ENCODE measurements at places on chromosomes 2 and 18.

- DNase-seq: no peak
These were observed 4.8 kb upstream of the CELF4 start for GRCh38 chr18:37570336-37570930.

GRCh38 chr2:242057379-242058040 is 188.0 kb downstream of the RTP5 start:
- DNase-seq: no peak

GRCh38 chr2:39728941-39729351 is 50.1 kb downstream of the THUMPD2 start:
- no peak for DNase-seq

GRCh38 chr18:14999085-14999975 is 251.4 kb downstream of the ANKRD30B start:
- no peak for DNase-seq

- no peak for DNase-seq
These were observed 138.4 kb downstream of the FAM210A start for GRCh38 chr18:13587937-13588336.

DNA sequence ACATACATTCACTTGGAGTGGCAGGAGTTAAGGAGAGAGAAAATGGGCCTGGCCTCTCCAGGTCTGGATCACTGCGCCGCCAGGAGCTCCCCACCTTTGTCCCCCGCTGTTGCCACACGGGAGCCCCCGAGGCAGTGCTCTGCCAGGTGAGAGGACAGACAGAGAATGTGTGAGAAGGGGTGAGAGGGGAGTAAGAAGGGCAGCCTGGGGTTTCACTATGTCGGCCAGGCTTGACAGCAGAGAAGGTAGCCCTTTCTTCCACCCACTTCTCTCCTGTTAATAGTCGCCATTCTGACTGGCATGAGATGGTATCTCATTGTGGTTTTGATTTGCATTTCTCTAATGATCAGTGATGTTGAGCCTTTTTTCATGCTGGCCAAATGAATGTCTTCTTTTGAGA is 26.2 kb upstream of the ARHGEF4 start:
- no peak for DNase-seq

GRCh38 chr18:66534110-66534509 is 69.8 kb downstream of the CDH19 start:
- DNase-seq: no peak

GRCh38 chr18:3605954-3606443 is 156.0 kb downstream of the TGIF1 start:
- peak; percentile 30 for DNase-seq

GRCh38 chr2:132726155-132726554 is 56.1 kb upstream of the LYPD1 start:
- no peak for DNase-seq

- no peak for DNase-seq
These were observed 404.3 kb downstream of the ZNF521 start for GRCh38 chr18:24947521-24948305.

GRCh38 chr18:21853016-21853415 is 112.4 kb downstream of the MIB1 start:
- DNase-seq: no peak

GRCh38 chr2:176126929-176127773 is 2.4 kb upstream of the HOXD8 start:
- peak; percentile 74 for DNase-seq

DNA sequence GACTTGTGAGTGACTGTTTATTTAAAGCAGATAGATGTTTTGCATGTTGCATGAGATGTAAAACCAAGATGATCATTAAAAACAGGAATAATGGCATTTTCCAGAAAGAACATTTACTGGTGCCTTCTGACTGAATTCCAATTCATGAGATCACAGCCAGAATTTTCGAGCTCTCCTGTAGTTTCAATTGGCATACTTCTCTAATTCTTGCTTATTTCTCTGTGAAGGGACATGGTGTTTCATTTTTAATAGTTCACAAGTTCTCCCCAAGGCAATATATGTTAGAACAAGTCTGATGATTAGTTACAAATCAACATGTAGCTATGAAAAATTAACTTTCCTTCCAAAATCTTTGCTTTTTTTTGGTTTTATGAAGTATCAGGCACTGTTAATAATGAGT is 105.7 kb downstream of the PDE1A start:
- DNase-seq: no peak

- DNase-seq: peak; percentile 43
These were observed 50.2 kb upstream of the SIGLEC15 start for GRCh38 chr18:45775241-45775676.

DNA sequence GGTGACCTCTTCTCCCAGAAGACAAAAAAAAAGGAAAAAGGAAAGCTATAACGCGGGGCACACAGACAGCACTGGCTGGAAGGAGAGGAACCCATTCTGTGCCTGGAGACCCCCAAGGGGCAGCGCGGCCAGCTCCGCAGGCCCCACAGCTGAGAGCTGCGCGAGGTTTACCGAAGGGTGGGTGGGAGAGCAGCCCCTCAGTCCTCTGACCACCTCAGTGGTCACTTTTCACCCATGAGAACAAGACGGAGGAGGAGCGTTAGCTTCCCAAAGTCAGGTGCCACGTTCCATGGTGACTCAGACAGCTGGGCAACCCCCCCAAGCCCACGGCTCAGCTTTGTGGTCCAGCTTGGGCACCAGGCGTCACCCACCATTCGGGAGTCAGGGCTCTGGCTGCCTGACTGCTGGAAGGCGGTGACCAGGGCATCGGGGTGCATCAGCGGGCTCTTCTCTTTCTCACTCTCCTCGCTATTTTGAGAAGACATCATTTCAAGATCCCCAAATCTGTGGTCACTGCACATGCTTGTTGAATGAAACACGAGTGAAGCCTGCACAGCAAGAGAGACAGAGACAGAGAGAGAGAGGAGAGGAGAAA is 35.2 kb downstream of the RPL31 start:
- no peak for DNase-seq

GRCh38 chr2:57443086-57443485 is 603.5 kb upstream of the VRK2 start:
- DNase-seq: no peak

- DNase-seq: no peak
These were observed 184.6 kb downstream of the ST6GAL2 start for GRCh38 chr2:106701203-106702022.

DNA sequence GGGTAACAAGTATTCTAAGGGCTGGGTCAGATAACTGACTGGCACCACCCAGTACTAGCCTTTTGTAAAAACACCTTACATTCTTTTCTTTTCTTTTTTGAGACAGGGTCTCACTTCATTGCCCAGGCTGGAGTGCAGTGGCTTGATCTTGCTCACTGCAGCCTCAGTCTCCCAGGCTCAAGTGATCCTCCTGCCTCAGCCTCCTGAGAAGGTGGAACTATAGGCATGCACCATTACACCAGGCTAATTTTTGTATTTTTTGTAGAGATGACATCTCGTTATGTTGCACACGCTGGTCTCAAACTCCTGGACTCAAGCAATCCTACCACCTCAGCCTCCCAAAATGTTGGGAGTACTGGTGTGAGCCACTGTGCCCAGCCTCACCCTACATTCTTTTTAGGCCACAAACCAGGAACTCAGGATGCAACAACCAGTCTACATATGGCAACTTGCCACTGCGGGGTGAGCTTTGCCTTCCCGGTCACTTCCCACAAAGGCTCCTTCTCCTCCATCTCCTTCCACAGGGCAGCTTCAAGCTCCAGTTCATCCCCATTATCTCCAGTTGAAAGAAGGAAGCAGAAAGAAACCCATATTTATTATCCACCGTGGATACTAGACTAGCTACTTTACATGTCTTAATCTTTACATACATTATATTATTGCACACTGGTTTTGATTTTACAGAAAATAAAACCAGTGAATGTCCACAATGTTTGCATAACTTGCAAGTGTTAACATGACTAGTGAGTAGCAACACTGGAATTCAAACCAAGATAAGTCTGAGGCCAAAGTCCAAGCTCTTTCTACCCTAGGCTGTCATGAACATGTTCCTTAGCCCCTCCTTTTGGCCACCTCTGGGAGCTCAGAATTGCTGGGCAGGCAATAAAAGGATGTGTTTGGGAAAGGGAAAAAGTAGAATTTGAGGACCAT is 23.7 kb upstream of the AP1S3 start:
- no peak for DNase-seq

DNA sequence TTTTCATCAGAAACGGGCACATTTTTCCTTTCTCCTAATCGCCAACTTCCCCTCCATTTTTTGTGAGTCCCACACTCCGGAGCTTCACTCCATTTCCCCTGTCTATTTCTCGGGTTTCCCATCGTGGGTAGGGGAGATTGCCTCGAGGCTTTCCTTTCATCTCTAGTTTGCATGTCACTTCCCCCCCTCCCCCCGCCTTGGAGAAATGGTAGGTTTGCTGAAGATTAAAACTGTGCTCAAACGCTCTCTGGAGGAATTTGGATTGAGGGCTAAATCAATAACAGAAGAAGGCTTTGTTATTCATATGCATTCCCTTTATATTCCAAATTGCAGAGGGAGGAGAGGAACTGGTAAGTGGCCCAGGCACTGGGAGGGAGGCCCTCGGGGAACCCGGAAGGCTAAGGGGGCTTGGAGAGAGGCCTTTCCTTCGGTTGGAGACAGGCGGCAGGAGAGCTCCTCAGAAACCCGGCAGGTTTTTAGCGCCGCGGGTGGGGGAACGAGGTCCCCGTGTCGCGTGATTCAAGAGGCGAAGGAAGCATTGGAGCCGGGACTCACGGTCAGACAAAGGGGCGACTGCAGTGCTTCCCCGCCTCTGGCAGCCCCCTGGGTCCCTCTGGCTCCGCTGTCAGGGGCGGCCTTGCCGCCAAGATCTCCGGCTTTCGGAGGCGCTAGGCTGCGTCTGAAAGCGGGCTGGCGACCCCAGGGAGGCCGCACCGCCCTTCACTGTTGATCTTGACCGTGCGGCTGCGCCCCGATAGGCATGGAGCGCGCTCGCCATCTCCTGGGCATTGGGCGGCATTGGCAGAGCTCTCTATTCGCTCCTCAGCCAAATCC is 2.4 kb upstream of the HOXD12 start:
- peak; percentile 36 for DNase-seq

DNA sequence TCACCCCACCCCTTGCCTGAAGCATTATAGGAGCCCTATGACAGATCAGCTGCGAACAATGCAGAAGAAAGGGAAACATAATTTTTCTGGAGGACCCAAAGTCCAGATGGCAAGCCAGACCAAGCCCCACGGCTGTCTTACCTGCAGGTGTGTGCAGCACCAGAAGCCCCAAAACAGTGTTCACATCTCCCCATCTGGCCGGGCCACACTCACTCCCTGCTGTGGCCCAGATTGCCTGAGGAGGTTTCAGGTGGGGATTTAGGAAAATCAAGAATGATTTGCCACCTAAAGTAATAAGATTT is 11.7 kb upstream of the STK17B start:
- no peak for DNase-seq

DNA sequence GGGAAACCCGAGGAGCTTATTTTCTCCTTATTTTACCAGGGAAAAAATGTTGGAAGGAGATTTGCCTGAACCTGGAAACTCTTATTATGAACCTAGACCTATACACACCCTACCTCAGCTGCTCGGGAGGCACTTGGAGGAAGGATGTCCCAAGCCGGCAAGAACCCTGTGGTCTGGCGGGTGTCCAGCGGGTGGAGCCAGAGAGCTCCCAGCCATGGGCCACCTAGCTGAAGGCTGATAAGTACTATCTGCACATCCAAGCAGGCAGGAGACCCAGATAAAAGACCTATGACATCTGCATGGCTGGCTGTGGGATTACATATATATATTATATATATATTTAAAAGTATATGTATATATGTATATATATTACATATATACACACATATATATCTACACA is 1.1 kb upstream of the SLC14A1 start:
- DNase-seq: peak; percentile 58

- DNase-seq: no peak
These were observed 213.1 kb upstream of the MC4R start for GRCh38 chr18:60585670-60586069.

DNA sequence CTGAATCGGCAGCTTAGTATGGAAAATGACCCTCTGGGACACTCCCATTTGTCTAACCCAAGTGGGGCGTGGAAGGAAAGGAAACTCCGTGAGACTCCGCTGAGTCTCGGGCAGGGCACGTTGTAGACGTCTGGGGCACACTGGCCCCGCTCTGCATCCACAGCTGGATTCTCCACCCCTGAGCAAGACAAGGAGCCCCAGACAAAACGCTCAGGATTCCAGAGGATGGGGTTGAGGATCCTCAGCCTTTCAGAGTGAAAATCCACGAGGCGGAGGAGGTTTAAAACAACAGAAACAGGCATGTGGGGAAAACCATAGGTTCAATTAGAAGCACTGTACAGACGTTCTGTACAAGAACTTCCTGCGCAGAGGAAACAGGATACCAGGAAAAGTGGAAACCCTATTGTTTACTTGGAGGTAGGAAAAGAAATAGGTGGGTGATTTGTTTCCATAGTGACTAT is 124.9 kb upstream of the ZNF236 start:
- no peak for DNase-seq

DNA sequence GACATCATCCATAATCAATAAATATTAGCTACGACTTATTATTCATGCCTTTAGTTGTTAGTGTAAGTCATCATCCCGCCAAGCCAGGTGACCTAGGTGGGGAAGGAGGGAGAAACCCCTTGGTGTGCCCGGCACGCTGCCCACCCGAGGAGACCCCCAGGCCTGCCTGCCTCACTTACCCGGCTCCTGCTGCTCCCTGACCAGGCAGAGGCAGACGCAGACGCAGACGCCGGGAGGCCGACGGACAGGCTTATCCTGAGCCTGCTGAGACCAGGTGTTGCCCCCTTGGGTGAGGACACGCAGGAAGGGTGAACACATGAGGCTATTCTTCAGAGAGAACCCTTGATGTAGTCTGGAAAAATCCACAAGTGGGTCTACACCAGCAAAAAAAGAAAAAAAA is 401.8 kb downstream of the GALR1 start:
- DNase-seq: no peak

GRCh38 chr2:8653485-8653884 is 28.4 kb upstream of the ID2 start:
- no peak for DNase-seq

DNA sequence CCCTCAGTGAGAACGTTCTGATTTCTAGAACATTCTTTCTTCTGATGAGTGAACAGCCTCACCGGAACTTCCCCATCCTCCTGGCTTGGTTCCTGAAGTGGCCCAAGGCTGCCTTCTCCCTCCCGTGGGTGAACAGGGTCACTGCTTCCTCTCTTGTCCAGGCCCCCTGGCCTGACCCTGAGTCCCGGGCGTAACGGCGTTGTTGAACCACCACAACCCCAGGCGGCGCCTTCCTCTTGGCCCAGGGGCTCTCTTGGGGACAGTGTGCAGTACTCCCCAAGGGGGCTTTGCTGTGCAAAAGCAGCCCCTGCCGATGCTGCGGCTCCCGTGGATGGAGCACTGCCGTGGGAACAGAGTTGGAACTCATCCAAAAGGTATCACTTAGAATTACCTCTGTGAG is 147.2 kb downstream of the TSN start:
- DNase-seq: no peak

DNA sequence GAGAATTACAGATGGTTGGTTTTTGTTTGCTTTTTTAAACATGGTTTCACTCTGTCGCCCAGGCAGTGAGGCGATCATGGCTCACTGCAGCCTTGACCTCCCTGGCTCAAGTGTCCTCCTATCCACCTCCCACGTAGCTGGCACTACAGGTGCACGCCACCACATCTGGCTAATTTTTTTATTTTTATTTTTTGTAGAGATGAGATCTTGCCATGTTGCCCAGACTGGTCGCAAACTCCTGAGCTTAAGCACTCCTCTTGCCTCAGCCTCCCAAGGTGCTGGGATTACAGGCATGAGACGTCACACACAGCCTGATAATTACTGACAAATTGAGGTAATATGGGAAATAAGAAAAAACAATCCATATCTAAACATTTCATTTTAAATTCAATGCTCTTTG is 110.5 kb upstream of the ZSWIM2 start:
- DNase-seq: no peak

GRCh38 chr2:108626995-108627394 is 92.3 kb upstream of the RANBP2 start:
- DNase-seq: no peak

Measured in activated CD4-positive, alpha-beta T cell treated with anti-CD3 and anti-CD28 coated beads for 4 hours (primary cell).